ENCODE measurements at places on chromosomes 11 and 22.

DNA sequence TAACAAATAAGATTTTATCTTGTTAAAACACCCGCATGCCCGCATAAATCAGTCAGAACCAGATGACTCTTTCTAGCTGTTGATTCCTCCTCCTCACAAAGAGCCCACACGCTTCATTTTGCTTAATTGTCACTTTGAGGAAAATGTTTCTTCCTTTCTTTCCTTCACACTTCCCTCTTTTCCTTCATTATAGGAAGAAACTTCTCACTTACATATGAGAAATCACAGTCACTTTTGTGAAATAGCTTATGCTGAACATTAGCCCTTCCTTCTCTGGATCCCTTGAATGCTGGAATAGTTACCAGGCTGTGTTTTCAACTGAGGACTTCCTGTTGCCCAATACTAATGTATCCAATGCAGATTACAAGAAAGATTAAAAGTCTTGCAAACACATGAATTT, 5.8 kb downstream of the MS4A6E start:
- no peak for DNase-seq

GRCh38 chr11:11987503-11988022, 20.9 kb downstream of the DKK3 start:
- DNase-seq, result no peak

- no peak for DNase-seq
Measured at GRCh38 chr11:14248580-14248981, 110.4 kb downstream of the RRAS2 start.

GRCh38 chr11:80282643-80283042, 841.8 kb upstream of the TENM4 start:
- no peak for DNase-seq

- no peak for DNase-seq
Measured at GRCh38 chr11:46800177-46800576, 45.9 kb downstream of the CKAP5 start.

DNA sequence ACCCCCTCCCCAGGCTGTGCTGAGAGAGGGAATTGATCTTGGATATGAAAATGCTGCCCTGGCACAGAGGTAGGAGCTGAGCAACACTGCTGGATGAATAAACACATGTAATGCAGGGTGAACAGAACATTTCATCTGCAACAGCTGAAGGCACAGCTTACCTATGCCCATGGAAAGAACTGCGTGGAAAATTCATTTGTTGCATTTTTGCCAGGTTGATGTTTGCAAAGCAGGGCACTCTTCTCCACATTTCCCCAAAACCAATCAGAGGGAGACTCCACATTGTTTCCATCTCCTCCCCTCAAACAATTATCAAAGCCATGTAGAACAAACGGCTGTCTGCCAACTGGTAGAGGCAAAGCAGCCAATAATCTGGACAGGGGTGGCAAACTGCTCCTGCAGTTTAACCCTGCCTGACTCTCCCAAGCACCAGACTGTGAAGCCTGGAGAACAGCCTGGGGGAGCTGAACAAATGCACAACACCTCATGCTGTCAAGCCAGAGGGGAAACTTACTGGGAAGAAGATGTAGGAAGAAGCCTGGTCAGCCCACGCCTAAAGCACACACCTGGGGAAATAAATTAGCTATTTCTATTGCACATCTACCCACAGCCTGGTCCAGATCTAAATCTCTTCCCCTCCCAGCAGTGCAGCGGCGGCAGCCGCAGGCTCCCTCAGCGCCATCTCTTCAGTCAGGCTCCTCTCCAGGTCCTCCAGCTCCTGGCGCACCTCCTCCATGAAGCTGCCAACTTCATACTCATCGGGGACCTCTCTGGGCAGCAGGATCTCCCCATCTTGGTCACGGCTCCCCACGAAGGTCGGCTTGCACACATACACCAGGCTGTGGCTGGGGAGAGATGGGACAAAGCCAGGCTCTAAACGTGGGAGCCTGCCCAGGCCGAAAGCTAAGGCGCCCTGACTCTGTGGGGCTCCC, 44.3 kb downstream of the DKK3 start:
- no peak for DNase-seq

DNA sequence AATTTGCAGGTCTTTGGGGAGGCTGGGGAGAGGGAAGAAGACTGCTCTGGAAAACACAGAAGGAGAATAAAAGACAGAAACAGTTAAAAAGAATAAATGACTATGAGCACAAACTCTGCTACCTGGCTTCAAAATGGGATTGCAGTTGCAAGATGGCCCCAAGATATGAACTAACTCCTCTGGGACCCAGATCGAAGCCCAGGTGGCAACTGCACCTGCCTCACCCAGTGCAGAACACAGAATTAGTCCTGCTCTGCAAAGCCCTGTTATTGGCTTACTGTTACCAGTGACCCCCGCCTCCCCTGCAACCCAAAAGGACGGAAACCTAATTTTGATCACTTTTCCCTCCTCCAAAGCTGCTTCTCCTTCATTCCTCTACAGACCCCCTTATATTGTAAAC, 35.9 kb upstream of the POU2AF1 start:
- no peak for DNase-seq

GRCh38 chr11:85685125-85685819, 723 bp downstream of the CCDC89 start:
- DNase-seq, result no peak

GRCh38 chr11:78313181-78313795, 104.3 kb downstream of the GAB2 start:
- DNase-seq, result no peak

DNA sequence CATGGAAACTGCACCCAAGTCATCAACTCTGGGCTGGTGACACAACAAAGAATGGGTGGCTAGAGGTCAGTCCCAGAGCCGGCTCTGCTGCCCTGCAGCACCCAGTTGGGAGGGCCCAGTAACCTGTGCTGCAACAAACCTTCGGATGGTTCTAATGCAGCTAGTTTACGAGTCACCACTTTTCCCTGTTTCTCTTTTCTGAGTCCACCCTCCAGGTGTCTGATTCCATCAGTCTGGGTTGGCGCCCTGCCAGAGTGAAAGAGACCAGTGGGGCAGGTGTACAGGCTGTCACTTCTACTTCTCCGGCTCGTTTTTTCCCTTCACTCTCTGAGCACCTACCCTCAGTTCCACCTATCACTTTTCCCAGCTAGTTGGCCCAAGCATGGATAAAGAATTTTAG, 572.9 kb downstream of the NTM start:
- no peak for DNase-seq

GRCh38 chr11:11416502-11416901, 63.5 kb upstream of the CSNK2A3 start:
- DNase-seq, result no peak

Data from activated CD4-positive, alpha-beta T cell treated with anti-CD3 and anti-CD28 coated beads, Interleukin-2, amount 50 U/mL, for 24 hours (primary cell).